ENCODE measurements at places on chromosomes 1 and 21.

DNA sequence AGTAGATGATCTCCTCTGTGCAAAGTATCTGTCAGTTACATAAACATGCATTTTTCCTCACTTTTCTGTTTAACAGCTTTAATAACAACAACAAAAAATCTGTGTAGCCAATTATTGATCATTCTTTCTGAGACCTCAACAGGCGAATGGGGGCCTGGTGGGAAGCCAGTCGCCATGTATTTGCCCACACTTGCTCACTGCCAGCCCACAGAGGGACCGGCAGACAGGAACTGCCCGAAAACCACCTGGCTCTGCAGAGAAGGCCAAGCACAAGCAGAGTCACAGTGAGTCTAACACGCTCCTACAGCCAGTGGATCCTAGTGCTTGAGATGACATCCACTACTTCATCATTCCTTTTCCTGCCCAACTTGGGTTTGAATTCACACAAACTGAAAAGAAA lies 56.1 kb downstream of the NPHP4 start:
- no peak overlapping the region for H3K27ac ChIP-seq
- no peak overlapping the region for H3K4me3 ChIP-seq
- H3K4me1 ChIP-seq, result no peaks in the 10 kb centered on the region
- no peaks in the 10 kb centered on the region for H3K27me3 ChIP-seq

- H3K4me1 ChIP-seq, result no peaks in the 10 kb centered on the region
- H3K36me3 ChIP-seq, result no peaks in the 10 kb centered on the region
- no peak overlapping the region for H3K27ac ChIP-seq
- DNase-seq, result no peak
- no peaks in the 10 kb centered on the region for H3K27me3 ChIP-seq
Measured at GRCh38 chr1:51691920-51692319, 75.0 kb downstream of the OSBPL9 start.

DNA sequence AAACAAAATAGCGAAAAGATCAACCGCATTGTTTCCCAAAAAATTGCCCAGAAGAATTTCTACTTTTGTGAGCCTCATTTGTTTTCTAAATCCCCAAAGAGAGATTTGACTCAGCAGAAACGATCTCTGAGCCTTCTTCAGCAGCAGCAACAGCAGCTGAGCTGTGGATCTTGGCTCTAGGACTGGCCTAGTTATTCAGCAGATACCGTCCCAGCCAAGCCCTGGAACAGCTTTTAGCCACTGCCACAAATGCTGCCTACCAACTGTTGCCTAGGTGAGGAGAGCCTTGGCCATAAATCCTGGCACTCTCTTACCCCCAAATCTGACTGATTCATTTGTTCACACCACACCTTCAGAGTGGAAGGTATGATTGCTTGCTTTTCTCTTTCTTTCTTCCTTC lies 320.1 kb downstream of the TGFB2 start:
- no peak overlapping the region for H3K4me3 ChIP-seq
- no peaks in the 10 kb centered on the region for H3K27me3 ChIP-seq
- DNase-seq, result no peak
- H3K4me1 ChIP-seq, result no peaks in the 10 kb centered on the region
- H3K27ac ChIP-seq, result no peak overlapping the region

- no peaks in the 10 kb centered on the region for H3K27me3 ChIP-seq
- no peaks in the 10 kb centered on the region for H3K4me1 ChIP-seq
- H3K36me3 ChIP-seq, result no peaks in the 10 kb centered on the region
- H3K4me3 ChIP-seq, result no peak overlapping the region
Measured at GRCh38 chr1:206933333-206933945, 11.7 kb upstream of the FCMR start.

DNA sequence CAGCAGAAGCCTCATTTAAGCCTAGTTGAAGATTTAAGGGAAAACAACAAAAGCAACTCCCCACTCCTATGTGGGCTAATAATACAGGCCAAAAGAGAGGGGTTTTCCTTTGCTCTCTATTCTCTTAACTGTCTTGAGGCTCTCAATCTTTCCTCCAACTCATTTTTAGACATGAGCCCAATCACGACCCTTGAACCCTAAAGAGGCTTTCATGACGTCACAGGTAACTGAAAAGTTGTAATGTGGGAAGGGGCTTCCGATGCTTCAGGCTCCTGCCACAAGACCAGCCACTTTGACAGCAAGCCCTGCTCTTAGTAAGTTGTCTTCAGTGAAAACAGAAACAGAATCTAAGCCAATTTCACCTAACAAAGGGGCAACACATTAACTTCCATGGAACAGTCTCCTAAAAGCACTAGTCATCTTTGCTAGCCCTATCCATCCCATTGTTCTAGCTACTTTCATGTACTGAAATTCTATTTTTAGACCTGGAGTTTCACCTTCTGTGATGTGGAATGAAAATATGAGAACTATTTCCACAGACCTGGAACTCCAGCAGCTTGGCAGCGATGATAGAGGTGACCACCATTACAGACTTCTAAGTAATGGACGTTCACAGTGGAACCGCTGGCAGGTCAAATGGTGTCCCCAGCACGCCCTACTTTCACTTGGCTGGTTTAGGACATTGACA lies 36.3 kb downstream of the GPR161 start:
- H3K27me3 ChIP-seq, result no peaks in the 10 kb centered on the region
- no peak overlapping the region for H3K27ac ChIP-seq
- DNase-seq, result no peak

DNA sequence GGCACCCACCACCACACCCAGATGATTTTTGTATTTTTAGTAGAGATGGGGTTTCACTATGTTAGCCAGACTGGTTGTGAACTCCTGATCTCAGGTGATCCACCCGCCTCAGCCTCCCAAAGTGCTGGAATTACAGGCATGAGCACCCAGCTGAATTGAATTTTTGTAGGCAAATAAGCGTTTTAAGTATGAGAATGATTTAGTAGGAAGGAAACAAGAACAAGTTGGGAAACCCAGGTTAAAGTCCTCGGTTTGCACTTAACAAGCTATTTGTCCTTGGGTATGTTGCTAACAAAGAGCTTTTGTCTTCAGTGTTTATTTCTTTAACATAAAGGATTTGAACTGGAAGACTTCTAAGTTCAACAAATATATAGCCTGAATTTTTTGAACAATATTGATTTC lies 23.9 kb downstream of the BTF3L4 start:
- H3K4me1 ChIP-seq, result no peaks in the 10 kb centered on the region
- no peak overlapping the region for H3K27ac ChIP-seq
- no peak for DNase-seq
- H3K36me3 ChIP-seq, result peaks cover 13% of the 10 kb centered on the region
- no peaks in the 10 kb centered on the region for H3K27me3 ChIP-seq

GRCh38 chr1:185474440-185475149 lies 157.6 kb upstream of the IVNS1ABP start:
- no peaks in the 10 kb centered on the region for H3K4me1 ChIP-seq
- H3K27me3 ChIP-seq, result no peaks in the 10 kb centered on the region
- no peak overlapping the region for H3K4me3 ChIP-seq
- no peak for DNase-seq
- no peaks in the 10 kb centered on the region for H3K36me3 ChIP-seq

GRCh38 chr21:41429305-41429704 lies 3.3 kb downstream of the MX1 start:
- no peak for DNase-seq
- peaks cover 14% of the 10 kb centered on the region for H3K4me1 ChIP-seq
- no peak overlapping the region for H3K4me3 ChIP-seq
- no peaks in the 10 kb centered on the region for H3K36me3 ChIP-seq

DNA sequence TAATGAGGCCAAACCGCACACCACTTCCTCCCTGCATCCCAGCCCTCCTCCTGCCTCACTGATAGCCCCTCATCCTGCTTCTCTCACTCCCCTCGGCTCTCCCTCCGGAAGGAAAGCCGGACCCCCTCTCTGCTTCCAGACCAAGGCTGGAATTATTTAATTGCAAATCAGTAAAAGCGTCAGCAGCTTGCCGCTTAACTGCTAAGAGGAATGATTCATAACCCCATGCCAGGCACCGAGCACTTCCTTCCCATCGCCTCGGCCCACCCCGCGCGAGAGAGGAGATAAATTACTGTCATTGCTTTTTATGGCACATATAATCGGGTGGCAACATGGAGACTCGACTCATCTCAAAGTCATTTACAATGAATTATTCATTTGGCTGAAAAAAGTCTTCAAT lies 77.3 kb downstream of the UBIAD1 start:
- H3K27me3 ChIP-seq, result no peaks in the 10 kb centered on the region
- H3K4me3 ChIP-seq, result no peak overlapping the region
- DNase-seq, result no peak
- H3K27ac ChIP-seq, result no peak overlapping the region
- H3K4me1 ChIP-seq, result no peaks in the 10 kb centered on the region

GRCh38 chr1:206635080-206635977 lies at the start of gene DYRK3:
TSS of gene DYRK3 (plus strand) at chr1:206635536. CDS start at chr1:206635704, 168 bp downstream.
- peak within 1 kb of the TSS; percentile 91 for H3K4me3 ChIP-seq
- DNase-seq, result peak; percentile 94
- H3K27ac ChIP-seq, result peak within 1 kb of the TSS; percentile 72
- no peaks in the 10 kb centered on the region for H3K27me3 ChIP-seq

DNA sequence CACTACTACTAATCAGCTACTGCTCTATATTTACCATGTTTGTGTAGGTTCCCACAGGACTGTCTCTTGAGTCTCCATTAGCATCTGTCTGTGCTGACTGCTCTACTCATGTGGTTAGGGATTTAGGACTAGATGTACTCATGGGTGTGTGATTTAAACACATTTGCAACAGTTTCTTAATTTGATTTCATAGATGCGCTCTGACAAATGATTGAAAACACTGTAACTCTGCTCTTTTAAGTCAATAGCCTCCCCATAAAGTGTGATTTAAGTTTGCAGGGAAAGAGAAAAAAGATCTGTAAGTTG lies 809.3 kb downstream of the NCAM2 start:
- H3K4me1 ChIP-seq, result no peaks in the 10 kb centered on the region
- H3K4me3 ChIP-seq, result no peak overlapping the region
- no peaks in the 10 kb centered on the region for H3K36me3 ChIP-seq
- no peaks in the 10 kb centered on the region for H3K27me3 ChIP-seq
- DNase-seq, result no peak

DNA sequence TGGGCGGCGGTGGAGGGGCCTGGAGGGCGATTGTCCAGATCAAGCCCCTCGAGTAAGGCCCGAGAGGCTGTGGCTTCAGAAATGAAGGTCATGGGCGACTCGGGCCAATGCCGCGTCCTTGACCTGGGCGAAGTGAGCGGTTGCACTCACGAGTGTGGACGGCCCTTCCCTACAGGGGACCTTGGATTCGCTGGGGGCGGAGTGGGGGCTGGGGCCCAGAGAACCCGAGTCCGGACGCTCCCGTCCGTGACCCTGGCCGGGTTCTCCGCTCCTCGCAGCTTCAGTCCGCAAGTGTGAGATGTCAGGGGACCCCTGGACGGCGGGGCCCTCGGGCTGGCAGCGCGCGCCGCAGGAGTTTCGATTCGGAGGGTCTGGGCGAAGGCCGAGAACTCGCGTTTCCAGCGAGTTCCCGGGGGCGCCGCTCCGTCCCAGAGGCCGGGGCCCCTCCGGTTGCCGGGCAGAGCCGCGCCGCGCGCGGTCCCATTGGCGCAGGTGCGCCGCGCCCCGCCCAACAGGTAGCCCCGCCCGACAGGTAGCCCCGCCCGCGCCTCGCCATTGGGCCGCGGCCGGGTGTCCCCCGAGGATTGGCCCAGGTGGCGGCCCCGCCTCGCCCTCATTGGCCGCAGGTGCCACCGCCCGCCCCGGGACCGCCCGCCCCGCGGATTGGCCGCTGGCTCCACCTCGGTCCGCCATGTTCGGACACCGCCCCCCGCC lies at the start of gene PRKCZ:
Gene PRKCZ, plus strand, starts transcription at position 694 of the 714 bp plus-strand sequence. CDS start 220 bp downstream, outside the sequence.
- DNase-seq, result no peak
- H3K4me1 ChIP-seq, result no peaks in the 10 kb centered on the region
- H3K27ac ChIP-seq, result no peak within 1 kb of the TSS
- H3K36me3 ChIP-seq, result no peaks in the 10 kb centered on the region

- peaks cover 55% of the 10 kb centered on the region for H3K27me3 ChIP-seq
- DNase-seq, result no peak
- H3K4me1 ChIP-seq, result no peaks in the 10 kb centered on the region
- H3K36me3 ChIP-seq, result no peaks in the 10 kb centered on the region
Measured at GRCh38 chr1:203048555-203049051, 22.3 kb downstream of the PPFIA4 start.

DNA sequence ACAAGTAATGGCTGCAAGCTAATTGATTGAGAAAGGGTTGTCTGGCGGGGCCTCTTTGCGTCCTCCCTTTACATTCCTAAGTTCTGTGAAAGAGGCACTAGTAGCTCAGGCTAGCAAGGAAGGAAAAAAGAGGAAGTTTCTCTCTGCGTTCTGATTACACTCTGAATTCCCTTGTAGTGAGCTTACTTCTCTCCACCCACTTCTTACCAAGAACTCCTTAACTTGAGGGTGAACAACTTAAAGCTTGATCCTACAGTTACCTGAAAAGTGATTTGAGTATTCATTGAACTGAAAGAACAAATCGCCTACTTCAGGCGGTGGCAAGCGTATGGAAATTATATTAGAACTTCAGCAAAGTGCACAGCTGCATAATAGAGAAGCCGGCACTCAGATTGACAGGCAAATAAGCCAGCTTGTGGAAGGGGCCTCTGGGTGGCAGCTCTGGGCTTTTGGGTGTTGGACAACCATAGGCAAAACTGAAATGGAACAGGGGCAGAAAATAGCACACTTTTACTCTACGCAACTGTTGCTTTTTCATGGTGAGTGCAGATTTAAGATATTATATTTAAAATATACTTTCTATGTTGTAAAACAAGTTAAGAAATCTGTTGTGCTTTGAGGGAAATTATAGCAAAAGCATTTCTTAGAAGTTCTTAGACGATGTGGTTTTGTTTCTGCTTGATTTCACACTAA lies 464.5 kb downstream of the USP25 start:
- H3K27me3 ChIP-seq, result no peaks in the 10 kb centered on the region
- peak overlapping the region; percentile 40 for H3K4me3 ChIP-seq
- no peaks in the 10 kb centered on the region for H3K36me3 ChIP-seq
- H3K4me1 ChIP-seq, result peaks cover 28% of the 10 kb centered on the region
- H3K27ac ChIP-seq, result peak overlapping the region; percentile 87
- DNase-seq, result peak; percentile 82

GRCh38 chr1:158371188-158371953 lies 17.7 kb downstream of the CD1E start:
- peaks cover 19% of the 10 kb centered on the region for H3K4me1 ChIP-seq
- no peaks in the 10 kb centered on the region for H3K27me3 ChIP-seq
- peak overlapping the region; percentile 33 for H3K27ac ChIP-seq
- DNase-seq, result no peak
- H3K36me3 ChIP-seq, result peaks cover 5% of the 10 kb centered on the region

DNA sequence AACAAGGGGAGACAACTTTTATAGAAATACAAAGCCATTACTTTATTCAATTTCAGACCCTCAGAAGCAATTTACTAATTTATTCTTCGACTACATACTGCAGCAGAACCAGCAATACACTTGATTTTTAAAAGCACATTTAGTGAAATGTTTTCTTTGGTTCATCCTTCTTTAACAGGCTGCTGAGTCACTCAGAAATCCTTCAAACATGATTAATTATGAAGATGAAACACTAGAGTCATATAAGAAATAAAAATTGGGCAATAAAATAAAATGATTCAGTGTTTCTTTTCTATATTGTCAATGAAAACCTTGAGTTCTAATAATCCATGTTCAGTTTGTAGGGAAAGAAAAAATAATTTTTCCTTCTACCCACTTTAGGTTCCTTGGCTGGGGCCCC lies 47.0 kb downstream of the CHML start:
- H3K27me3 ChIP-seq, result no peaks in the 10 kb centered on the region
- H3K4me3 ChIP-seq, result no peak overlapping the region
- H3K36me3 ChIP-seq, result no peaks in the 10 kb centered on the region
- no peak overlapping the region for H3K27ac ChIP-seq
- DNase-seq, result no peak
- H3K4me1 ChIP-seq, result no peaks in the 10 kb centered on the region
